T-helper 22 cell (primary cell): ENCODE measurements at places on chromosomes 13 and 19.

- DNase-seq = peak; percentile 74
Measured at GRCh38 chr19:10797541-10798256, 38.3 kb downstream of the TMED1 start.

- no peak for DNase-seq
Measured at GRCh38 chr19:48252609-48253008, 3.1 kb downstream of the CARD8 start.

- DNase-seq = no peak
Measured at GRCh38 chr13:113647351-113648215, 10.4 kb downstream of the ATP4B start.

DNA sequence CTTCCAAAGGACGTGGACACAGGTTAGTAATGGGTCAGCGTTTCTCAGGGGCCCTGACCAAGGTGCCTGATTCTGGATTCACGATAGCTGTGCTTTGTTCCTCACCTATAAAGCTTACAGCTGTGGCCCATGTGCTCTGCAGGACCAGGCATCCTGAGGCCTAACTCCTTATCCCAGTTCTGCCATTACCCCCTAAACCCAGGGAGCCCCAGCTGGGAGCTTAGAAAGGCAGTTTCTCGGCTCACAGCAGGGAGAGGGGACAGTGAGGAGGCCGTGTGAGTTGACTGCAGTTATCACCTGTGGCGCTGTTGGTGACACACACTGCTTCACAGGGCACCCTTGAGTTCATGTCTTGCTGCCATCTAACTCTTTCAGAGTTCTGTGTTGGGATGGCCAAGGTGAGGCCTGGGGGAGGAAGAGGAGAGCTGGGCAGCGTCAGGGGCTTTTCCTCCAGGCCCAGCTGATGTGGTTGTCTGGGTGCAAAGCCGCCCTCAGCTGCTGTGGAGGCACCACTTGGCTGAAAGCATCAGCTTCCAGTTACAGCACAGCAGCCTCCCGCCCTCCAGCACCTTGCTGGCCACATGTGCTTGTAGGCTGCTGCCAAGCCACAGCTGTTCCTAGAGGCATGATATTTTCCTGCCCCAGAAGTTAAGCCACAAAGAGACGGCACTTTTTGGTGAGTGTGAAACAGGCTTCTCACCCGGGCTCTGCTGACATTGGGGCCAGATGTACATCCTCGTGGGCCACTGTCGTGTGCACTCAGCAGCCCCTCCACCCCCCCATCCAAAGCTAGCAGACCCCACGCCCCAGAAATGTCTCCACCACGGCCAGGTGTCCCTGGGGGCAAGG, 99.6 kb upstream of the MCF2L start:
- DNase-seq = no peak

DNA sequence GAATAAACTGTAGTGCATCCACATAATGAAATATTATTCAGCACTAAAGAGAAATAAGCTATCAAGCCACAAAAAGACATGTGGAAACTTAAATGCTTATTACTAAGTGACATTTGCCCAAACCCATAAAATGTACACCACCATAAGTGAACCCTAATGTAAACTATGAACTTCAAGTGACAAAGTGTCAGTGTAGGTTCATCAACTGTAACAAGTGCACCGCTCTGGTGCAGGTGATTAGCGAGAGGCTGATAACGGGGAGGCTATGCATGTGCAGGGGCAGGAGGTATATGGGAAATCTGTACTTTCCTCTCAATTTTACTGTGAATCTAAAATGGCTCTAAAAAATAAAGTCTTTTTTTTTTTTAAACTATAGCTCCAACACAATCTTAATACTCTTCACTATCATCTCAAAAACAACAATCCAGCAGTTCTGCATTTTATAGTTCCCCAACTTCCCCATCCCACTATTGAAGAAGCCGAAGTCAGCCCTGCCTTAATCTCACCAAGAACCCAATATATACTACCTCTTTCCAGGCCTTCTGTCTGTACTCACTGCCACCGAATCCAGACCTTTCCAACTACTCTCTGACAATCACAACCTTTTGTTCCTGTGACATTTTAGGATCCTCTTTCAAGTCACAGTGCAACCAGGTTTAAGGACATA, 22.6 kb downstream of the ELF1 start:
- DNase-seq = no peak

DNA sequence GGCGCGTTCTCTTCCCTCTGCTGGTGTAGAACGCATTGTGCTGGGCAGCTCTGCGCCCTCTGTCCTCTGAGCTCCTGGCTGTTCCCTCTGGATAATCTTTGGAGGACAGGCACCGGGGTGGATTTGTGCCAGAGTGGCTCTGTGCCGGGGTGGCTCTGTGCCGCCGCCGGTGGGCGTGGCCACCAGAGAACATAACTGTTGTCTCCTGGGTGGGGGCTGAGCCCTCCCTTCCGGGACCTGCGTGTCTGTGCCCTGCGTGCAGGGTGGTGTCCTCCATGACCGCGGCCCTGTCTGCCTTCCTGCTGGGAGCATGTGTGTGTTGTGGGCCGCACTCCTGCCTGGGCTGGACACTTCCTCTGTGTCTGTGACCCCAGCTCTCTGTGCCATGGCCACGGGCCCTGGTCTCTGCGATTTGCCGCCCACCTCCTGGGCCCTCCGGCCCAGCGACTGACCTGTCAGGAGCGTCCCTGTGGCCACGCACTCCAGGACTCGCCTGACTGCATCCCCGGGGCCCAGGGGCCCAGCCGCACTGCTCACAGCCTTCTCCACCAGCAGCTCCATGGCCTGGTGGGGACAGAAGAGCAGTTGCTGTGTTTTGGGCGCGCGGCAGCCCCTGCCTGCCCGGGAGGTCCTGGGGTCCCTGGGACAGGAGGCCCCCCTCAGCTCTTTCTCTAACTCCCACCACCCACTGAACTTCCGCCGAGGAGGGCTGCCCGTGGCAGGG, 22.4 kb upstream of the MATK start:
- DNase-seq = no peak
